ENCODE measurements at places on chromosomes 12 and 14.

GRCh38 chr14:84001023-84001422 is 1528.9 kb upstream of the FLRT2 start:
- DNase-seq = no peak

DNA sequence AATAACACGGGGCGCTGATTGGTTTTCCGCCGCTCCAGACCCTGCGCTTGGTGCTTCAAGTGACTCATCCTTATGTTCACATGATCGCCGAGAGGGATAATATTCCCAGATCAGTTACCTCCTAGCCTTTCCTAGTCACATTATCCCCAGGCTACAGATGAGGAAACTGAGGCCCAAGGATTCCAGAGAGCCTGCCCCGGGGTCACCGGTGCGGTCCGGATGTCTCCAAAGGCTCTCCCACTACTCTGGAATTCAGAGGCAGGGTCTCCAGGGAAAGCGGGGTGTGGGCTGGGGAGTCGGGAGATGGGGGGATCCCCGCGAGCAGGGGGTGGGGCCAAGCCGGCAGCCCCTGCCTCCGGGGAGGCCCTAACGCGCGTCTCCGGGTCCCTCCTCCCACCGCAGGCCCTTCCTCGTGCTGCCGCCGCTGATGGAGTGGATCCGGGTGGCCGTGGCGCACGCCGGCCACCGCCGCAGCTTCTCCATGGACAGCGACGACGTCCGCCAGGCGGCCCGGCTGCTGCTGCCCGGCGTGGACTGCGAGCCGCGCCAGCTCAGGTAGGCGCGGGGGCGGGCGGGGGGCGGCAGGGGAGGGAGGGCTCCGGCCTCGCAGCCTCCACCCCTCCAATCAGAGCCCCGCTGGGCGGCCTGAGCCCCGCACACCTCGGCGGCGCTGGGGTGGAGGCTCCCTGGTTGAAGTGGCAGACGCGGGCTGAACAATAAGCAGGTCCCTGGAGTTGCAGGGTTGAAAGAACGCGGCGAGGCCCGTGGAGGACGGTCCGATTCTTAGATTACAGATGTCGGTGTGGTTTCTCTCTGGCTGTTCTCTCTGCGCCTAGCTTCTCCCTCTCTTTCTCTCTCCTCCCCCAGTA is 104.6 kb upstream of the PWP1 start:
- peak; percentile 10 for DNase-seq

DNA sequence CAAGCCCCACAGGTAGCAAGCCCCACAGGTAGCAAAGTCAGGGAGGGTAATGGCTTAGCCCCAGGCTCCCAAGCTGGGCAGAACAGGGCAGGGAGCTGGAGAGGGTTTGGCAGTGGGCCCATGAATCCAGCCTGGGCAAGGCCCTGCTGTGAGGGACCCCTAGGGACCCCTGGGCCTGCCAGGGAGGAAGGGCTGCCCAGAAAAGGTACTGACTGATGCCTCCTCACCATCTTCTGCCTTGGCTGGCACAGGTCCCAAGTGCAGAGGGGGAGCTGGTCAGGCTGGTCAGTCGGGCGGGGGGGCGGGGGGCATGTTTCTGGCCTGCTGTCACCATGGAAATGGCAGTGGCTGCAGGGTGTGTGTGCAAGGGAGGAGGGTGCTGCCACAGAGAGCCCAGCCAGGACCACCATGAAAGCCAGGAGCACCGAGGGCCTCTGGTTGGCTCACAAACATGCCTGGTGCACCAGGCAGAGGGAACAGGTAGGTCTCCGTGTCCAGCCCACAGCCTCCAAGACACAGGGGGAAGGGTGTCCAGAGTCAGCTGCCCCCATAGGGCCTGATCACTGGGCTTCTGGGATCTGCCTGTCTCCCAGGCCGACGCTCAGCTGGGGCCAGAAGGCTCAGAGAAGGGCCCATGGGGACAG is 1.5 kb upstream of the CRIP2 start:
- DNase-seq = no peak

DNA sequence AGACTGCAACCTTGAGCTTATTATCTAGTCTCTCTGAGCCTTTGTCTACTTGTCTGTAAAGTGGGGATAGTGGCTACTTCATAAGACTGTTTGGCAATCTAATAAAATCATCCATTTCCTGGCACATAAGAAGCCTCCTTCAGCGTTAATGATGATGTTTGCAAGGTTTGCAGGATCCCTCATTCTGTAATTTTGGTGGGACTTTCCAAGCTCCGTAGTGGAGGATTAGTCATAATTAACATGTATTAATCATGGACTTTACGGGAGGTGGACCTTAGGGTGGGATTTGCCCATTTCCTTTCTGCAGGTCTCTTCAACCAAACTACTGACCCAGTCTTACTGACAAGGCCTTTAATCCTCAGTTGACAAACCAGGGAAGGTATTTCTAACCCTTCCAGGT is 66.2 kb downstream of the NTF3 start:
- no peak for DNase-seq

DNA sequence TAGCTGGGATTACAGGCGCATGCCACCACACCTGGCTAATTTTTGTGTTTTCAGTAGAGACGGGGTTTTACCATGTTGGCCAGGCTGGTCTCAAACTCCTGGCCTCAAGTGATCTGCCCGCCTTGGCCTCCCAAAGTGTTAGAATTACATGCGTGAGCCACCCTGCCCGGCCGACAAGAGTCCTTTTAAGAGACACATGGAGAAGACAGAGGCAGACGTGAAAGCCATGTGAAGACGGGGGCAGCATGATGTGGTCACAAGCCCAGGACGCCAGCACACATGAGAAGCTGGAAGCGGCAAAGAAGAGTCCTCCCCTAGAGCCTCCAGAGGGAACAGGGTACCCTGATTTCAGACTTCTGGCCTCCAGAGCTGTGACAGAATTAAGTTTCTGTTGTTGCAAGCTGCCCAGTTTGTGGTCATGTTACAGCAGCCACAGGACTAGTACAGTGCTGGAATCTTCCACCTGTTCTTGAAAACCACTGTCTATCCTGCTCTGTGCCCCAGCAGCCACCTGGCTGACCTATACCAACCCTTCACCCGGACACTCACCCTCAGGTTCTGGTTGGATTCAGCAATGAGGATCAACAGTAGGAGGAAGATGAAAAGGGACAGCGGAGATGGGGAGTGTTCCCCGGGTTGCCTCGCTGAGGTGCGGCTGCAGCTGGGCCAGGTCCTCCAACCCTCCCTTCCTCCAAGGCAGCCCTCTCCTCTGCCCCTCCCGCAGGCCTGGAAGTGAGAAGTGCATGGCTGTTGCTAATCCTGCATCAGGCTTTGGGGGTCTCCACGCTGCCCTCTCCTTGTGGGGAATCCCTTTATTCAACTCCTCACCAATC is 16.9 kb downstream of the VPS37B start:
- DNase-seq = no peak

DNA sequence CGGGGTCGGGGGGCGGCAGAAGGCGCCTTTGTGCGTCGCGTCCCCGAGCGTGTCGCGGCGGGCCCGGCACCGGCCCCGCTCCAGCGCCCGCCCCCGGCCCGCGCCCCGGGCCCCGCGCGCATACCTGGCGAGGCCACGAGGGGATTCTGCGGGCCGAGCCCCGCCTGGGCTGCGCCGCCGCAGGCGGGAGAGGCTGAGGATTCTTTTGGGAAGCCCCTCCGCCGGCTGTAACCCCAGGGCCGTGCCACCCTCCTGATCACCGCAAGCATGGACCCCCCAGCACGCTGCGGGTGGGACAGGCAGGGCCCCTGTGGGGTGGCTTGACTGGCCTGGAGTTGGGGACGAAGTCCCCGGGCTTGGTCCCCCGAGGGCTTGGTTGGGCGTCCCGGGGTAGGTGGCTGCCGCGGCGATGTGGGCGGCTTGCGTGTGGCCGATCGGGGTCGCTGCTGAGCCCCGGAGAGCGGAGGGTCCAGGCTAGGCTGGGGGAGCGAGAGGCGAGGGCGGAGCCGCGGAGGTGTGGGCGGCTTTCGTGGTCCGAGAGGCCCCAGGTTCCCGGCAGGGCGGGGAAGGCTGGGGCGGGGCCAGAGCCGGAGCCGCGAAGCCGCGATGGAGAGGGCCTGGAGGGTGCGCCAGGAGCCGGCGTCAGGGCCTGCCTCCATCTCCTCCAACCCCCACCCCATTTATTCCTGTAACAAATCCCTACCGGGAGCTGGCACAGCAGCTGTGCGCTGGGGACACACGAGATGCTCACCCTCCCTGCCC is 28.4 kb upstream of the GPR132 start:
- DNase-seq = peak; percentile 75

DNA sequence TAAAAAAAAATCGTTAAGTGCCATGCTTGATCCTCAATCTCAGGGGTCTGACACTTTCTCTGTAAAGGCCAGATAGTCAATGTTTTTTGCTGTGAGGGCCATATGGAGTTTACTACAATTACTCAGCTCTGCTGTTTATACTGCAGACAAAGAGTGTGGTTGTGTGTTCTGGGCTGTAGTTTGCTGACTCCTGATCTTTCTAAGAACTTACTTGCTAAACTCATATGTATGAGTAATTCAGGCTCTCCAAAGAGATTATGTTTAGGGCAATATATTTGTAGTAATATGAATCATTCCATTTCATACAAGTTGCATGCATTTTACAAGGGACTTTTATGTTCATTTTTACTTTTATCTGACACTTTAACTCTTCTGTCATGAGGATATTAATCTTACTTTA is 188.2 kb downstream of the TMTC2 start:
- DNase-seq = no peak

DNA sequence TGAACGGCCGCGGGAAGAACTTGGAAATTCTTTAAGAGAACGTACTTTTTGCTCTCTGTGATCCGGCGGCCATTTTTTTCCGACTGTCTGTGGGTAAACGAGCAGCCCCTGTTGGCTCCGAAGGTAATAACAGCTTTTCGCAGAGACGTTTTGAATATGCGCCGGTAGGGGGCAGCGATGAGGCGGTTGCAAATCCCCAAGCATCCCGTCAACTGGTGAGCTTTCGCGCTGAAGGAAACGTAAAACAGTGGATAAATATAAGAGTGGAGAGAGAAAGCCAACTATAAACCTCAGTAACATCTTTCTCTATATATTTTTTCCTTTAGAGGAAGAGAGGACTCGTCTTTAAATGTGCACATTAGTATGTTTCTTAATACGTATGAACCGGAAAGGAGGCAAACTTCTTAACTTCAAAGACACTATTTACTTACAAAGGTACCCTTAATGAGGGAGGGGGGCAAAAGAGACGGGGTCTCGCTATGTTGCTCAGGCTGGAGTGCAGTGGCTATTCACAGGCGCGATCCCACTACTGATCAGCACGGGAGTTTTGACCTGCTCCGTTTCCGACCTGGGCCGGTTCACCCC is 9.6 kb upstream of the NEMF start:
- peak; percentile 85 for DNase-seq

DNA sequence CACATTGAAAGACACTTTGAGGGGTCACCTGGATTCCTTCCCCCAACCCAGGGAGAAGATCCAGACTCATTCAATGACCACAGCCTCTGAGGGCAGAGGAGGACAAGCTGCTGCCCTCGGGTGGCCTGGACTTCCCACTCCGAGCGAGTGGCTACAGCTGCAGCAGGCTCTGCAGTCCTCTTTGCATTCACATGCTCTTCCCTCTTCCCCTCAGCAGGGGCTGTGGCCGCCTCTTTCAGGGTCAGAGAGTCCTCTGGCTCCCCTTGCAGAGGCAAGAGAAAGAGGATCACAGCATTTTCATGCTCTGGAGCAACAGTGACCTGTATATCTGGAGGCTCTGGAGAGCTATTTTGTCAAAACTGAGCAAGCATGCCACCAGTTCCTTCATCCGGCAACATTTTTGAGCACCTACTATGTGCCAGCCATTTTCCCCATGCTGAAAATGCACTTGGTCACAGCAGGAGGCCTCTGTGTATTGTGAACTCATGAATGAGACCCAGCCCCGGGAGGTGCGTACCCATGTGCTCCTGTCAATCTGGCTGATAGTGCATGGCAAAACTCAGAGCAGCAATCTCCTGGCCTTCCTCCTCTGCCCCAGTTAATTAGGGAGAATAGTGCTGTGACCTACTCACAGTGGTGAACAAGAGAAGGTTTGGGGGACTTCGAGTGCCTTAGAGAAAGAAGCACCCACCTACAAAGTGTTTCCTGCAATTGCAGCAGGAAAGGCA is 42.9 kb upstream of the KCNA5 start:
- DNase-seq = no peak

All from body of pancreas (tissue), 4 donors.